PC-3 (cell line): ENCODE measurements at places on chromosomes 3 and 15.

- peak; percentile 27 for DNase-seq
Observed at GRCh38 chr3:123202451-123202850, 708 bp downstream of the SEC22A start.

DNA sequence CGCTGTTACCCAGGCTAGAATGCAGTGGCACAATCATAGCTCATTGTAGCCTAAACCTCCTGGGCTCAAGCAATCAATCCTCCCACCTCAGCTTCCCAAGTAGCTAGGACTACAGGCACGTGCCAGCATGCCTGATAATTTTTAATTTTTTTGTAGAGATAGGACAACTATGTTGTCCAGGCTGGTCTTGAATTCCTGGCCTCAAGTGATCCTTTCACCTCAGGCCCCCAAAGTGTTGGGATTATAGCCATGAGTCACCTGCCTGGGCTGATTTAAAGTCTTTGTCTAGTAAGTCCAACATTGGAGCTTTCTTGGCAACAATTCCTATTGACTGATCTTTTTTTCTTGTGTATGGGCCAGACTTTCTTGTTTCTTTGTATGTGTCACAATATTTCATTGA lies 28.1 kb downstream of the SPINK8 start:
- peak; percentile 10 for DNase-seq

DNA sequence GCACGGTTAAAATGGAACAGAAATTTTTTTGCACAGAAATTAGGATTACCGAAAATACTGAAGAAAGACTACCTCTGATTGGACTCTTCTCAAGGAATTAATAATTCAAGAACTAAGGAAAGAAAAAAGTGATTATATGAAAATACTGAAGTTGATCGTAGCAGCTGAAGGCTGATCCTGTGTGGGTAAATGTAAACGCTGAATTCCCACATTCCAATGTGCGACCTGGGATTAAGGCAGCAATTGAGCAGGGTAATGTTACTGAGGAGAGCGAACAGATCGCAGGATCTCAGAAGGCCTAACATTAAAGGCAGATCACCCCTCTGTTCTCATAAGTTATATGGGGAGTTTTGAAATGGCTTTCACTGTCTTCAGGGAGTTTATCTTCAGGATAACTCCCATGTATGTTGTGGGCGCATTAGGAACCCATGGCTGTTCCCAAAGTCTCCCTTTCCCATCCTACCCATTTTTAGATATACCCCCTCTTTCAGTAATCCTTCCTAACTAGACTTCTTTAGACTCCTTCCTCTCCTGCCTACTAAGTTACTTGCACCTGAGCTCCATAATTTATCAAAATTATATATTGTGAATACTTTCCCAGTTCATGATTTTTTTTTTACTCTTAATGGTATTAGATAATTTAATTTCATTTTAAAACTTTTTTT lies 1.0 kb upstream of the UBL7 start:
- peak; percentile 27 for DNase-seq

DNA sequence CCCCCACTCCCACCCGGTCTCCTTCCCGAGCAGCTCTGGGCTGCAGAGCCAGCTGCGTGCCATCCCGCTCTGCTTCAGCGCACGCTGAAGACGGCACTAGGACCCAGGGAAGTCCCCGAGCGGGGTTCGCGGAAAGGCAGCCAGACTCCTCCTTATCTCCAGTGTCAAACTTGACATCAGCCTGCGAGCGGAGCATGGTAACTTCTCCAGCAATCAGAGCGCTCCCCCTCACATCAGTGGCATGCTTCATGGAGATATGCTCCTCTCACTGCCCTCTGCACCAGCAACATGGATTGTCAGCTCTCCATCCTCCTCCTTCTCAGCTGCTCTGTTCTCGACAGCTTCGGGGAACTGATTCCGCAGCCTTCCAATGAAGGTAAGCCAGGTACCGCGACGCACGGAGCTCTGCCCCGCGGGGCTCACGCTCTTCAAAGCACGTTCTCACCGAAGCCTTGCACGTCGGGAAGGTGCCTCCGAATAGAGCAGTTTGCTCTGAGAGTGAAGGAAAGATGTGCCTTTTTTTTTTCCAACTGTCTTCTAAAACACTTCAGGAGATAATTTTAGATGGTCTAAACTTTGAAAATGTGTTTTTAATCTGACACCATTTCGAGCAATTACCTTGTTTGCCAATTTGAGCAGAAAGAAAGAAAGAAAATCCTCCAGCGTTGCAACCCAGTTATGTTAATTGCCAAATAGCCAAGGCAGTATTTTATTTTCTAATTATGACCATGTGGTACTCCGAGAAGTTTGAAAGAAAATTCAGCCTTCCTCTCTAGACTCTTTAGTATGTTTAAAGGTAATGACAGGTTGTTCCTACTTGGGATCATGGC lies at the start of gene EPHA3:
Gene EPHA3 (plus strand): TSS at position 161 of the 830 bp plus-strand sequence. CDS start 128 bp downstream, at position 289.
- no peak for DNase-seq

- peak; percentile 82 for DNase-seq
Observed at GRCh38 chr15:36831125-36831903, 251.9 kb downstream of the CDIN1 start.

GRCh38 chr15:89492934-89493631 lies 3.3 kb downstream of the RHCG start:
- DNase-seq, result no peak

- peak; percentile 65 for DNase-seq
Observed at GRCh38 chr15:64686130-64686735, 89.2 kb downstream of the RBPMS2 start.

DNA sequence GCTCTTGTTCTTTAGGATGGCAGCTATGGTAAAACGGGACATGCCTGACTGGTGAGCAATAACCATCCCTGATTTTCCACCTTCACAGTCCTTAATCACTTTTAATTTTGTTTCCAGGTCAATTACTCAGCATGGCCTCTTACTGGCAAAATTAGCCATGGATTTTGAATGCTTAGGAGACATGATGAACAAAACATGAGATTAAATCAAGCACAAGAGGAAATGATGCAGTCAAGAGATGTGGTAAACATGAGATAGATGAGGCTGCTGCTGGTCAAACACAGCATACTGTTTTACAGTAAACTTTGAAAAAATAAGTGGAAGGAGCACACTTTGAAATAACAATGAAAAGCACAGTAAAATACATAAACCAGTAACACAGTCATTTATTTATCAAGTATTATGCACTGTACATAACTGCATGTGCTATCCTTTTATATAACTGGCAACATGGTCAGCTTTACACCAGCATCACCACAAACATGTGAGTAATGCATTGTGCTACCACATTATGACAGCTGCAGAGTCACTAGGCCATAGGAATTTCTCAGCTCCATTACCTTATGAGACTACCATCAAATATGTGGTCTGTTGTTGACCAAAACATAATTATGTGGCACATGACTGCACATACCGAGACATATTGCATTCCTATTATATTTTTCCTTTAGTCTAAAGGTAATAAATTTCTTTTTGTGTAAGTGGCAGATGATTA lies 30.1 kb upstream of the ZNF502 start:
- peak; percentile 17 for DNase-seq

DNA sequence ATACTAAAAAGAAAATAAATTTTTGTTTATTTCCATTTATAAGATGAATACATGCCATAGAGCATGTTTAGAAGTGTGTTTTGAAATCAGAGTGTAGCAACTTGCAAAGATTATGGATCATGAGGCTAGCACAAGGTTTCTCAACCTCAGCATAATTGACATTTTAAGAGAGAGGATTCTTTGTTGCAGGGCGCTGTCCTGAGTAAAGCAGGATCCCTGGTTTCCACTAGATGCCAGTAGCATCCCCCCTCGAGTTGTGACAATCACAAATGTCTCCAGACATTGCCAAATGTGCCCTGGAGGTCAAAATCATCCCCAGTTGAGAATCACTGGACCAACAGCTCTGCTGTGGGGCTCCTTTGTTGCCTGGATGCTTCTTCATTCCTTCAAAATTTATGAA lies 128.5 kb upstream of the RBMS3 start:
- DNase-seq, result peak; percentile 39
